ENCODE measurements at places on chromosomes 6 and 20.

GRCh38 chr6:139533573-139534471, 159.4 kb upstream of the CITED2 start:
- no peak for DNase-seq

GRCh38 chr20:38179846-38180245, 14.8 kb upstream of the TGM2 start:
- DNase-seq, result no peak

DNA sequence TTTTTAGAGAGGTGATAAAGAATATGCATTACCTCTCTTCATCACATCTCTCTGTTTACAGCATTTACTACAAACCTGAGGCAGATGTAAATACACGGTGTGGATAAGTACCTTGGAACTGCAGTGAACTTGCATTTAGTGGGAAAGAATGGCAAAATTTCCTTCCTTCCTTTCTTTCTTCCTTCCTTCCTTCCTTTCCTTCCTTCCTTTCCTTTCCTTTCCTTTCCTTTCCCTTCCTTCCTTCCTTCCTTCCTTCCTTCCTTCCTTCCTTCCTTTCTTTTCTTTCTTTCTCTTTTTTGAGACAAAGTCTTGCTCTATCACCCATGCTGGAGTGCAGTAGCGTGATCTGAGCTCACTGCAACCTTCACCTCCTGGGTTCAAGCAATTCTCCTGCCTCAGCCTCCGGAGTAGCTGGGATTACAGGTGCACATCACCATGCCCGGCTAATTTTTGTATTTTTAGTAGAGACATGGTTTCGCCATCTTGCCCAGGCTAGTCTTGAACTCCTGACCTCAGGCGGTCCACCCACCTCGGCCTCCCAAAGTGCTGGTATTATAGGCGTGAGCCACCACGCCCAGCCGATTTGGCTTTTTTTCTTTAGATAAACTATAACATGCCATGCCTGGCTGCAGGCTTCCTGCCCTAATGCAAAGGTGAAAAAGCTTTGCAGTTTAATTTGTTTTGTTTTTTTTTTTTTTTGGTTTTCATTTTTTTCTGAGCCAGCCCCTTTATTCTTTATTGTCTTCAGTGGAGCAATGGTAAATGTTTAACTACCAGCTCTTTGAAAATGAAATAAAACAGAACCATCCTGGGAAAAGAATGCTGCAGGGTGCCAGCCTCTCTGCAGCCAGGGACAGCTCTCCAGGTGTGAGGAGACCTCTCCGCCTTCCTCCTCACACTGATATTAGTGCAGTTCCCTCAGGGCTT, 64.2 kb upstream of the NEDD9 start:
- DNase-seq, result no peak

DNA sequence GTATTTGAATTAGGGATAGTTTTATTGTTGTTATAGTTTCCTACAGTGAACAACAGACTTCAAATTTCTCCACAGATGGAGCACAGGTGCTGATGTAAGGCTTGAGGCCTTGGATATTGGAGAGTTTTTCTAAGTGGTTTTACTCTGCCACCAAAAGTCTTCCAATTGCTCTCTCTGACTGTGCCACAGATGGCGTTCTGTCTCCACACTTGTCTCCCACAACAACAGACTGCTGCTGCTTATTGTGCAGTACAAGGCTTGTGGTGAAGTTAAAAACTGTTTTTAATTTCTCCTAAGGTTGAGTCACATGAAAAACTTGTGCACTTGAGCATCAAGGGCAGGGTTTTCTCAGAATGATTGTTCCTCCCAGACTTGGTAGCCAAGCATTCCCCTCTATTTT, 460.9 kb upstream of the KHDRBS2 start:
- DNase-seq, result no peak

GRCh38 chr6:45195137-45195536, 133.0 kb upstream of the RUNX2 start:
- no peak for DNase-seq

DNA sequence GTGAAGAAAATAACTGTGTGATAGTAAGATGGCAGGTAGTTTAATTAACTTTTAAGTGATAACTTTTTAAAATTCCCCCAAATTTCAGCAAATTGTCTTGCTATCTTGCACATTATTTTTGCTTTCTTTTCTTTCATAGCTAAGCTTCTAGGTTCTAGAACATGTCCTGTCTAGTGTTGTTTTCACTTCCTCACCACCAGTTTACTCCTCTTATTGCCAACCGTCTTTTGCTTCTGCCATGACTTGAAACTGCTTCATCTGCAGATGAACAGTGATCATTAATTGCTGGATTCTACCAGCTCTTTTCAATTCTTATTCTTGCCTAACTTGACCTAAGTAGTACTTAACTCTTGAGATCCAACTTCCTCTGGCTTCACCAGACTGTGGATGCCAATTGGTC, 137.8 kb downstream of the CENPW start:
- no peak for DNase-seq

DNA sequence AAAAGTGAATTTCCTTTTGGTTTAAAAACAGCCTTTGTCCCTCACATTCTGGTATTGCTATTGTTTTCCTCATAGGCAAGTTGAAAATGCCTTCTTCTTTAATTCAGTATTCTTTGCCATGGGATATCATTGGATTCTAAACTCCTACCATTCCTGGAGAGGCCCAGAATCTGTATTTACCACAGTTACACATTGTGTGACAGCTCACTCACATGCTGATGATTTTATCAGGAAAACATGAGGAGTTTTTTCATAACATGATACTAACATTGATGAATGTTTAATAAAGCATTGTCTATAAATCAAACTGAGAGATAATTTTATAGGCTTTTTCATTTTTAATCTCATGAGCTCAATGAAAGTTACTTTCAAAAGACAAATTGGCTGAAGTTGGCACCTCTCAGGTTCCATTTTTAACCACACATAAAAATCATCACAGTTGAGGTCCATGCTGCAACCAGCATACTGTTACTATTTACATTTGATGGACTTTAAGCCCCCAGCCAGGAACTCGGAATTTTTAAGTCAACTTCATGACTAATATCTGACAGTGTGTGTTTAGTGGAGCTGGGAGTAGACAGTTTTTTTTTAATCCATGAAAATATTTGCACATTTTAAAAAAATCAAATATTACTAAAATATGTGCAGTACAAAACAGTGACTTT, 82.8 kb downstream of the FAM83B start:
- DNase-seq, result no peak

- DNase-seq, result no peak
Measured at GRCh38 chr20:1462001-1462400, 4.6 kb downstream of the NSFL1C start.

DNA sequence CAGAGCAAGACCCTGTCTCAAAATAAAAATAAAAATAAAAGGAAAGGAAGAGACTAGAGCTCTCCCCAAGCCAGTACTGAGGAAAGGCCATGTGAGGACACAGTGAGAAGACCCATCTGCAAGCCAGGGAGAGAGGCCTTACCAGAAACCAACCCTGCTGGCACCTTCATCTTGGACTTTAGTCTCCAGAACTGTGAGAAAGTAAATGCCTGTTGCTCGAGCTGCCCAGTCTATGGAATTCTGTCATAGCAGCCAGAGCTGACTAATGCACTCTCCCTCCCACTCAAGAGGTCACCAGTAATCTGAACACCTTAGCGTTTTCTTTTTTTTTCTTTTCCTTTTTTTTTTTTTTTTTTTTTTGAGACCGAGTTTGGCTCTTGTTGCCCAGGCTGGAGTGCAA, 7.3 kb upstream of the PRPH2 start:
- no peak for DNase-seq

DNA sequence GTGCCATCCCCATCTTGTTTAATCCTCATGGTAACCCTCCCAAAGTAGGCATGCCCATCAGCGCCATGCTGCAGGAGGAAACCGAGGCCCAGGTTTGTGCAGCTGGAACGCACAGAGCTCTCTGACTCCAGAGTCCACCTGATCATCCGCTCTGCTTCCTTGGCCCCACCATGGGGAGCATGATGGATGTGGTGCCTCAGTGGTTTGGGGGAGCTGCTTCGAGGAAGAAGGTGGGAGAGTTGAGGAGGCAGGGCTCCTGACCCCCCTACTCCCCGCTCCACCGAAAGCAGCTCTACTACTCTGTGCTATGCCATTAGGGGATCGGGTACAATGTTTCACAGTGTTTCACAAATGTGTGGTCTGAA, 52.2 kb downstream of the TGM2 start:
- no peak for DNase-seq

DNA sequence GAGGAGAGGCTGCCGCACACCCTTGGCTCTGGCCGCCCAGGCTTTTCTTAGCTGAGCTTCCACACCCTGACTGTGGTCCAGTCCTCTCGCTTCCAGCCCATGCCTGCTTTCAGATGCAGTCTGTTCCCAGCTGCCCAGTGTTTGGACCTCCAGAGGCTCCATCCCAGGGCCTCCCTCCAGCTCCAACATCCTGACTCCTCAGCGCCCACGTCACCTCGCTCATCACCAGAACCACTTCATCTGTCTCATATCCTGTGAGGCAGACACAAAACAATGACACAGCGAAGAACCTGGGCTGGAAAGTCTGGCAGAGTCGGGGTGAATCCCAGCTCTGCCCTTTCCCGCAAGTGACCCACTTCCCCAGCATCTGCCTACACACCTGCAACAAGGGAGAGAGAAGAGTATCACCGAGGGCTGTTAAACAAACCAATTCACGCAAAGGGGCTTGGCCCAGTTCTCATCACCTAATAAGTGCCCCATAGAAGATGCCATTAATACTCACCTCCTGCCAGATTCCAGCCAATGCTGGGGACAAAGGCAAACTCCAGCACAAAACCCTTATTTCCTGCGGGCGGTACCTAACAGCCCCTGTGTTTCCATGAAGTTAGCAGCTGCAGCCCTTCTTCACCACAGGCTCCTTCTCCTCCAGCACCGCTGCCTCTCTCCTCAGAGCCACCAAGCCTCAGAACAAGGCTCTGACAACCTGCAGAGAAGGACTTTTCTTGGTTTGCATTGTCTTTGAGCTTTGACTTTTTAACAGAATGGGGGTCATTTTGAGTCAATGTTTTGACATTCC, 133.4 kb upstream of the CDH4 start:
- DNase-seq, result no peak

DNA sequence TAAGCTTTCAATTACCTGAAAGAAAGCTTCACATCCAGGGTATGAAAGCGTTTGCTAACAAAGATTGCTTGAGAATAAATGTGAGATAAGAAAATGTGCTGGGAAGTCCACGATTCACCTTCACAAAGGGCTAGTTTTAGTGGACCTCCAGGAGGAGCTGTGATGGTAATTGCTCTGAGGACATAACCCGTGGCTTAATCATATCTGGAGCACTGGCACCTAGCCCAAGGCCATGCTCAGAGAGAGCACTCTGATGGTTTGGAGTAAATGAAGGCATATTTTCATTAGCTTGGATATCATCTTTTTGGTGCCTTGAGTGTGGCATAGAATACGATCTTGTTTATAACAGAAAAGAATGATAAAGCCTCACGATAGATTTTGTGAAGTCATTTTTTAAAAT, 46.9 kb upstream of the BACH2 start:
- DNase-seq, result no peak

DNA sequence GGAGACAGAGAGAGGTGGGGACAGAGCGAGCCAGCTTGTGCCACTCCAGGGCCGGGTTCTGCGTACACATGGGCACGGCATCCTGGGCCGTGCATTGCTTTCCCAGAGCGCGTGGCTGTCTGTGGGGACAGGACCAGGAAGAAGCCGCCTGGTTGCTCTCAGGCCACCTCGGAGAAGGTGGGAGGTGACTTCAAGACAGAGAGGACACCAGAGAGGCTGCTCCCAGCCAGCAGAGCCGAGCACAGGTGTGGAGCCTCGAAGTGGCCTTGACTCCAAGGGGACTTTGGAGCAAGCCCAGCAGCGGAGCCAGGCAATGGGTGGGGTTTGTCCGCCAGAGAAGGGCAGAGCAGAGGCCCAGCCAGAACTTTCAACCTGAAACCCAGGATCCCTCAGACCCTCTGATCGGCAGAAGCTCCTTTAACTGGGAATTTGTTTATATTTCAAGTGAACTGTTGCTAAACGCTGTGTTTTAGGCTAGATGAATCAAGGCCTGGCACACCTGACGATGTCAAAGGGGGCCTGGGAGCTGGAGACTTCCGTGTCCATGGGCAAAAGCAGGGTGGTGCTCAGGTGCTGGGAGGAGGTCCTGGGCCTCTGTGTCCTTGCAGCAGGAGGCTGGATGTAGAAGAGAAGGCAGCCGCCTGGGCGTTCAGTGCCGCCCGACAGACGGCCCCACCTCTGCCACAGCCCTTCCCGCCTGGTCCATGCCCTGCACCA, 262.1 kb downstream of the DLL1 start:
- no peak for DNase-seq

DNA sequence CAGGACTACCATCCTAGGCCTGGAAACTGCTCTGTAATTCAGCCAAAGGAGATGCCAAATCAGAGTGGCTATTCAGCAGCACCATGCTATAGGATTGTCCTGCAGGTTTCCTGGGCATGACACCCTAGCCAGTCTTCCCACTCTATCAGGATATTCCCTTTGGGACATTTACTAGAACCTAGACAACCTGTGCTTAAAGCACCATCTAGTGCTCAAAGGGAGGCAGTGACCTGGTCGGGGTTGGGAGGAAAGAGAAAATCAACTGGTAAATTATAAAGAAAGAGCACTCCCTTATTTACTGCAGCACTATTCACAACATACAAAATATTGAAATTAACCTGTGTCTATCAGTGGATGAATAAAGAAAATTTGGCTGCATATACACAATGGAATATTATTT, 67.2 kb upstream of the SMLR1 start:
- no peak for DNase-seq

DNA sequence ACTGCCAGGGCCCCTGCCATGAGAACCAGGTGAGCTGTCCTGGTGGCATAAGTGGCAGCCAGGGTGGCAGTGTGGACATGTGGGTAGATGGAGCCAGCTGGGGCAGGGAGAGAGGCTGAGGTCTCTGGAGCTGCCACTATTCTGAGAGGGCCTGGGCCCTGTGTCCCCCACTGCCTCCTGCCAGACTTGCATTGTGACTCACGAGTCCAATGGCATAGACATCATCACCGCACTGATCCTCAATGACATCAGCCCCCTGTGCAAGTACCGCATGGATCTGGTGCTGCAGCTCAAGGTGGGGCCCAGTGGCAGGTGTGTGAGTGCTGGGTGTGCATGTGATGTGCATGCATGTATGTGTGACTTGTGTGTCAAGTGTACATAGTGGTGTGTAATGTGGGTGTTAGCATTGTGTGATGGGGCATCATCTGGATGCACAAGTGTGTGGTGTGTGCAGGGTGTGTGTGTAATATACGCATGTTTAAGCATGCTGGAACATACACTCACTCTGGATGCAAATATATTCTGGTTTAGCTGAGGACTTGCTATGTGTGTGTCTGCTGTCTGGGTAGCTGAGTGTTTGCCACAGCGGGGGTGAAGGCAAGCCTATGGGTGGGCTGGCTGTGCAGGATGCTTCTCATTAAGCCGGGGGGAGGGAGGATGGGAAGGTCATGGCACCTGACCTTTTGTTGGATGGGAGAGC, 25.1 kb downstream of the UQCC2 start:
- no peak for DNase-seq
